ENCODE measurements at places on chromosomes 2 and 18.

GRCh38 chr2:115480741-115481140 lies 1038.3 kb downstream of the DPP10 start:
- no peak for DNase-seq

DNA sequence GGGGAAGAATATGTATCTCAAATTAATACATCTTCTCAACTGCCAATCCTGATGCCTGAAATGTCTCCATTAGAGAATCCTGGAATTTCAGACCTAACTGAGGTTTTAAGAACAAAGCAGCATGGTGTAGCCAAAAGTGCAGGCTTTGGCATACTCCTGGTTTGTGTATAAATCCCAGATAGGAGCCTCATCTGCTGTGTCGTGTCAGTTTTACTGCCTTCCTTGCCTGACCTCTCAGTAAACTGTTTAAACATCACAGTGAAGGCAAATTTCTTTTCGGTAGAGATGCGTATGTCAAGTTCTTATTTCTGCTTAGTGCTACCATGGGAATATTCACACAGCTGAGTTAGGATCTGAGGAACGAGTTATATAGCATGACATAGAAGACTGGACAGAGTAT lies 7.3 kb downstream of the SCG2 start:
- DNase-seq = no peak

DNA sequence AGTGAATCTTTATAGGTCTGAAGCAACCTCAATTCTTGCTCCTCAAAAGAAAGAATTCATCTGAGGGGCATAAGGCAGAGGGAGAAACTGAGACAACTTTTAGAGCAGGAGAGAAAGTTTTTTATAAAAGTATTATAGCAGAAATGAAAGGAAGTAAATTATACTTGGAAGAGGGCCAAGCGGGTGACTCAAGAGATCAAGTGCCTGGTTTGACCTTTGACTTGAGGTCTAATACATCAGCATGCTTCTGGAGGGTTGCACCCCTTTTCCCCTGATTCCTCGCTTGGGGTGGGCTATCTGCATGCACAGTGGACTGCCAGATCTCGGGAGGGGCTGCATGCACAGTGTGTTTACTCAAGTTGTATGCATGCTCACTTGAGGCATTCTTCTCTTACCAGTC lies 268.5 kb upstream of the LRATD1 start:
- DNase-seq = no peak

- DNase-seq = no peak
Observed at GRCh38 chr2:41779888-41780287, 267.9 kb upstream of the PKDCC start.

- no peak for DNase-seq
Observed at GRCh38 chr18:5155218-5155906, 41.7 kb downstream of the AKAIN1 start.

DNA sequence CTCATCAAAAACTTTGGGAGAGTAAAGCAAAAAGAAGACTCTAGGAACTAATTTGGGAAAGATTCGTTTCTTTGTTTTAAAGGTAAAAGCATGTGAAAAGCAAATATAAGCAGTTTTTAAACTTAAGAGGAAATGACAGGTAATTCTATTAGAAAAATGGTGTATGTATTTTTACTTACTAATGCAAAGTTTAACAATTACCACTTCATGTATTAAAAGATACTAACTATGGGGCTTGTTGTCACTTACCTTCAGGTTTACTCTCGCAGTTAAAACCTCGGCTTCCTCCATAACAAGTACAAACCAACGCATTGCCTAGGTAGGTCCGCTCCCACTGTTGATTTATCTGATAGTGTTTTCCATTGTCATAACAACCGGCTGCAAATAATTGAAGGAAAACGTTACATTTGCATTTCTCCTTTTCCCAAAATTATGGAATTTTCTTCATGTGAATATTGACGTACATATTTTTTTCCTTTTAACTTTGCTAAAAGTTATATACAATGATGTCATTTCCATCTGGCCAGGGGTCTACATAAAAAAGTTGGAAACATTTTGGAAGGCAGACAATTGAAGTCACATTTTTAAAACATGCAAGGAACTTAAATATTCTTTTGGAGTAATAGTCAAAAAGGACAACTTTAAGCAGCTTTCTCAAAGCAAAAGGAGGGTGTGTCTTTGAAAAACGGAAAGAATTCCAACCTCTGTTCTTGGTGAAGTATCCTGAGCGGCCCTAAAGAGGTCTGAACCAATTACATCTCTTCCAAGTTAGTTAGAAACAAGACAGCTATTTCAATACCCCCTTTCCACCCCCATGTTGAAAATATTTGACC lies 1.2 kb downstream of the FN1 start:
- DNase-seq = peak; percentile 61

DNA sequence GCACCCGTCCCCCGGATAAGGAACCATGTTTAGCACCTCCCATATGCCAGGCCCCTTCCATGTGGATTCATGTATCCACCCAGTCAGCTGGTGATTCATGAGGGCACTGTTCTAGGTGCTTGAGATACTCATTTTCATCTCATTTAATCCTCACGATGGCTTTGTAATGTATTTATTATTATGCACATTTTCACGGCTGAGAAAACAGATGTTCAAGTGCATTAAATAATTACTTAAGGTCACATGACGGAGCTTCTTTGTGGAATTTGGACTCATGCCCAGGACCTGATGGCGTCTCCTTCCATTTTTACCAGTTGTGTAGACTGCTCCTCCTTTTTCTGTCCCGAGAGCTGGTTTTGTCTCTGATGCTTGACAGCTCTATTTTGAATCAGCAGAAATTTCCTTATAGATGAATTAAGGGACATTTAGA lies 72.2 kb upstream of the RBM44 start:
- peak; percentile 80 for DNase-seq

GRCh38 chr2:30663321-30663720 lies 143.9 kb downstream of the CAPN13 start:
- DNase-seq = no peak

GRCh38 chr2:68193787-68194372 lies 36.2 kb downstream of the PNO1 start:
- peak; percentile 41 for DNase-seq

DNA sequence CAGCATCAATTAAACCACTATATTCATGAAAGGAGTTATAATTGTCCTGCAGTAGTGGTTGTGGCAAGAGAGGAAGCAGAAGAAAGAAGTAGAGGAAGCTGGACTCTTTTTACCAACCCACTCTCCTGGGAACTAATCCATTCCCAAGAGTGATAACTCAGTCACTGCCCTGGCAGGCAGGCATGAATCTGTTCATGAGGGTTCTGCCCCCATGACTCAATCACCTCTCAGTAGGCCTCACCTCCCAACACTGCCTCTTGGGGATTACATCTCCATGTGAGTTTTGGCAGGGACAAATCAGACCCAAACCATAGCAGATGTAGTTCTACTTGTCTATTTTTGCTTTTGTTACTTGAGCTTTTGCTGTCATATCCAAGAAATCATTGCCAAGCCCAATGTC lies 232.7 kb upstream of the MAP2 start:
- DNase-seq = no peak

GRCh38 chr2:157418239-157418641 lies 25.6 kb downstream of the CYTIP start:
- no peak for DNase-seq

GRCh38 chr18:2049986-2050385 lies 521.3 kb downstream of the METTL4 start:
- peak; percentile 11 for DNase-seq

GRCh38 chr2:86291328-86291662 lies 46.1 kb downstream of the REEP1 start:
- no peak for DNase-seq

GRCh38 chr2:79715338-79715737 lies 202.5 kb downstream of the CTNNA2 start:
- no peak for DNase-seq

GRCh38 chr2:241493092-241493491 lies 15.3 kb downstream of the STK25 start:
- DNase-seq = no peak

DNA sequence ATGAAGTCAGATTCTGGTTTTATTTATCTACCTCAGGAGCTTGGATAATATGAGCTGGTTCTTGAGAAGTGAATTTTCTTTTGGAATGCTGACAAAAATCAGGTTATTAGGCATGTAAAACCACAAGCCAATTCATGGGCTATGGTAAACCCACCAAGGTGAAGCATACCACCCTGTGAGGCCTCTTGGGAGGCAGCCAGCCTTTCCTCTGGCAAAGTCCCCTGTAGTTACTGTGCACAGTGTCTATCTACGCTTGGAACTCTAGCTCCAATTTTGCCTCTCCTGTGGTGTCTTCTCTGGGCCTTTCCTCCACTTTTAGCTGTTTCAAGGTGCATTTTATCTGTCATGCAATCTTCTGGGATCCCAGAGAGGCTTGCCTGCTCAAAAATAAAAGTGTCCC lies 242.7 kb upstream of the ZSWIM2 start:
- DNase-seq = no peak

GRCh38 chr2:47309952-47310800 lies 92.8 kb upstream of the MSH2 start:
- peak; percentile 47 for DNase-seq

DNA sequence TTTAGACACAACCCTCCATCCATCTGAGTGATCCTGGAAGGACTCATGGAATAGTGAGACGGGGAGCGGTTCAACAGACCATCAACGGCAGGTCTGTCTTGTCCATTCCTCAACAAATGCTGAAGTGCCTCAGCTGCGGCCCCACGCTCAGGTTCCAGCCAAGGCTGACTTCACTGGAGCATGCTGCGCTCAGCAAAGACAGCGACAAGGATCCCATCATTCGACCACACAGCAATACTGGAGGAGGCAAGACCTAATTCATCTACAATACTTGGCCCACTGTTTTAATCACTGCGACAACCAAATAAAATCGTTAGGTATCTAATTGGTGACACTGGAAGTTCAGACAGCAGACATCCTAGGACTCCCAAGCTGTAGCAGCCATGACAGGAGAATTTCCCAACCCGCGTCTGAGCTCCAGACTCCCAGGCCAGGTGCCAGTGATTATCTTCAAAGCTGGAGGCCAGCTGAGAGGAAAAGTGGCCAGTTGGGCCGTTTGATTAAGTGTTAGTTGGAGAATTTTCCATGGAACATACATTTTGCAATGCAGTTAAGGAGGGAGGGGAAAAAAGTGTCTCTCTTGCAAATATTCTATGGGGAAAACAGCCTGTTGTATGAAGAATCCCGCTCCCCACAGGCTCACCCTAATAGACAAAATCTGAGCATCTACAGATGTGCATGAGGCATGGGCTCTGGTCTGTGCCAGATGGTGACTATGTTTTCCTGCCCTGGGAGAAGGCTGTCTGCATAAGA lies 92.5 kb upstream of the SLC35G4 start:
- no peak for DNase-seq

DNA sequence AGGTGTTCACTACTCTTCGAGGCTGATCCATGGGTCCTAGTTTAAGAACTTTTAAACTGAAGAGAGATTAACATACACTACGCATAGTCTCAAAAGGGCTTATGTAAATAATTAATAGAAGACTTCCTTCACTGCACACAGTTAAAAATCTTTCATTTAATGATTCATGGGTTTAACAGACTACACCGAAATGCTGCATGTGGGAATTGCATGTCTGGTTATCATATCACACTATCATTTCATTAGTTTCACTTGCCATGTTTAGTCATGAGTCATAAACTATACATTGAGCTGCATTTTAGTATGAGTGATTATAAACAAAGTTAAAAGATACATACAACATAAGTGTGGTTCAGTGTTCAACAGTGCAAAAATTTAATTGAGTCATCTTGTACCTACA lies 31.2 kb downstream of the GLS start:
- no peak for DNase-seq

- no peak for DNase-seq
Observed at GRCh38 chr2:101732199-101732598, 34.7 kb downstream of the MAP4K4 start.

DNA sequence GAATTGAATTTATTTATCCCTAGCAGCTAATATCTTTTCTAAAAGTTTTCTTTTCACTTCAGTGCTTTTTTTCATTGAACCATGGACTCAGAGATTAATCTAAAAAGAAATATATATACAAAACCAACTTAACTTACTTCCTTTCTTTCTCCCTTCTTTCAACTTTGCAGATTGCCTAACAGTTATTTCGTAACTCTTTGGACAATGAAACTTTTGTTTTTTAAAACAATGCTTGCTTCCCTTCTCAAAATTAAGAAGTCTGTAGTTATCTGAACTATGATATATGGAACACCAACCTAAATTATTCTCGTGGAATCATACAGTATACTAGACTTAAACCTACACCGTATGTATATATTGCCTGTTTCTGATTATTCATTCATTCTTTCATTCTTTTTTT lies 62.9 kb downstream of the MIB1 start:
- DNase-seq = peak; percentile 80

DNA sequence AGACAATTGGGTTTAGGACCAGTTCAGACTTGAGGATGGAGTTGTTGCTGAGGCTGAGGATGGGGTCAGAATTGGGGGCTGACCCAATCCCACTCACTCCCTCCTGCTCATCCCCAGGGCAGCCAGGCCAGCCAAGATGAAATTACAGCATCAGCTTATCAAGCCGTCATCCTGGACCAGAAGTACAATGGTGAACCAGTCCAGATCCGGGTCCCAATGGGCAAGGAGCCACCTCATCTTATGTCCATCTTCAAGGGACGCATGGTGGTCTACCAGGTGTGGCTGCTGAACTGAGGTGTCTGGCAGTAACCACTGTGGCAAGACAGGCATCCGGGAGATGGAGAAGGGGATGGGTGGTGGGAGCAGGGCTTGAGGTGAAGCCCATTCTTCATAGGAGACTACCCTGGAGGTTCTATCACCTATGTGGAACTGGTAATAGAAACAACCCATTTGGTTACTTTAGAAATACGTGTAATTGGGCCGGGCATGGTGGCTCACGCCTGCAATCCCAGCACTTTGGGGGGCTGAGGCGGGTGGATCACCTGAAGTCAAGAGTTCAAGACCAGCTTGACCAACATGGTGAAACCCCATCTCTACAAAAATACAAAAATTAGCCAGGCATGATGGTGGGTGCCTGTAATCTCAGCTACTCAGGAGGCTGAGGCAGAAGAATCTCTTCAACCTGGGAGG lies 13.9 kb downstream of the VIL1 start:
- no peak for DNase-seq

- no peak for DNase-seq
Observed at GRCh38 chr18:45166836-45167551, 448.3 kb upstream of the SLC14A2 start.

DNA sequence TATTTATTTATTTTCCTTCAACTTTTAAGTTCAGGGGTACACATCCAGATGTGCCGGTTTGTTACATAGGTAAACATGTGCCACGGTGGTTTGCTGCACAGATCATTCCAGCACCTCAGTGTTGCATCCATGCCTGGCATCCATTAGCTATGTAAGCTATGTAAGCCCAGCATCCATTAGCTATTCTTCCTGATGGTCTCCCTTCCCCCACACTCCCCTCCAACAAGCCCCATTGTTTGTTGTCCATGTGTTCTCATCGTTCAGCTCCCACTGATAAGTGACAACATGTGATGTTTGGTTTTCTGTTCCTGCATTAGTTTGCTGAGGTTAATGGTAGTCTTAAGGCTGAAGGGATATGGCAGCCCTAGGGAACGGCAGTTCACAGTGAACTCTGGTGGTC lies 203.4 kb downstream of the CTNNA2 start:
- no peak for DNase-seq

Measured in fibroblast of pulmonary artery (primary cell).